ENCODE measurements at places on chromosomes 16 and 17.
A peak's percentile ranks its signal among the peaks of the same experiment; 100 is the strongest.

- DNase-seq: no peak
Observed at GRCh38 chr17:68532826-68533225, 20.6 kb downstream of the PRKAR1A start.

DNA sequence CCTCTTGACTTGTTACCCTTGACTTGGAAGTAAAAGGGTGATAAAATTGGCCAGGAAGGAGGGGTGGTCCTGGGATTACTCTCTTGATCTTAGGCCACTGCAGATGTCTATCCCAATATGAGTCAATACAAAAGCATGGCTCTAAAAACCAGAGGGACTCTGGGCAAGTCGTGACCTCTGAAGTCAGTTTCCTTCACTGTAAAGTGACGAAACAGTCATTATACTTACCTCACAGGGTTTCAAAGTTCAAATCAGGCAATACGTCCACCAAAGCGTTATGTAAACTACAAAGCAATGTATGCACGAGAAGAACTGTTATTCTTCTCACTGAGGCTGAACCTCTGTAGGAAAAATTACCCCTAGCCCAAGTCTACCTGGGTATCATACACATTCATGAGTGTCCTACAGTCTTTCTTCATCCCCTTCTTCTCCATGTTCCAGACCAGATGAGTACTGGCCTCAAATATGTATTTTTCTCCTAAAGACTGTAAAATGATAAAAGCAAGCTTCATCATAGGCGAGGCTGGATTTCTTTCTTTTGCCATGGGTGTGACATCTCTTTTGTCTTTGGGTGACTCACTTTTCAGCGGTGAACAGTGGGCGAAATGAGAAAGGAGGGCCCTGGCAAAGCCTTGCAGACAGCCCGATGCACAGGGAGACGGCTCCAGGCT, 34.5 kb upstream of the CLEC18B start:
- DNase-seq: no peak

DNA sequence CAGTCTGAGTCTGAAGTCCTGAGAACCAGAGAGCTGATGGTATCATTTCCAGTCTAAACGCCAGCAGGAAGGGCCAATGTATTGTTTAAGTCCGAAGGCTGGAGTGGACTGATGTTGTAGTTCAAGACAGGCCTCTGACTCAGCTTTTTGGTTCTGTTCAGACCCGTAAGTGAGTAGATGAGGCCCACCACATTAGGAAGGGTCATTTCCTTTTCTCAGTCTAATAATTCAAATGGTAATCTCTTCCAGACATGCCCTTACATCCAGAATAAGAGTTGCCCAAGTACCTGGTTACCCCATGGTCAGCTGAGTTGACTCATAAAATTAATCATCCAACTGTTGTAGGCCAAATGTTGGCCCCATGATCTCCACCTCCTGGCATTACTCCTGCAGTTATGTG, 442.6 kb upstream of the HSBP1 start:
- DNase-seq: no peak

GRCh38 chr17:9672266-9672665, 26.9 kb downstream of the USP43 start:
- no peak for DNase-seq

GRCh38 chr16:10895053-10895946, 18.3 kb downstream of the CIITA start:
- peak; percentile 61 for DNase-seq

- no peak for DNase-seq
Observed at GRCh38 chr17:43719578-43719977, 39.0 kb downstream of the SOST start.

DNA sequence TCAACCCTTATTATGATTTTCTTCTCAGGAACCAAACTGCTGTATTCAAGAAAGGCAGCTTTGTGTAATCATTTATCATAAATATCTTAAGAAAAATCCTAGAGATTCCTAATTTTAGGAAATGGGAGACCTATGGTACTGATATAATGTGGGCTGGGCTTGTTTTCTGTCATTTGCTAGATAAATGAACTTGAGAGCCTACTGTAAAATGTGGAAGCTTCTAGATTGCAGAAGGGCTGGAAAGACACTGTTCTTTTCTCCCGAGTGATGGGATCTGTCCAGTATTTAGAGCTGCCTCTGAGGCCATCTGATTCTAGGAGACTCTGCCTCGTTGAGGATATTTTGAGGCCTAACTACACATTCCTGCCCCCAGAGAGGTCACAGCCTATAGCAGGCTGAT, 19.9 kb upstream of the STH start:
- DNase-seq: no peak

DNA sequence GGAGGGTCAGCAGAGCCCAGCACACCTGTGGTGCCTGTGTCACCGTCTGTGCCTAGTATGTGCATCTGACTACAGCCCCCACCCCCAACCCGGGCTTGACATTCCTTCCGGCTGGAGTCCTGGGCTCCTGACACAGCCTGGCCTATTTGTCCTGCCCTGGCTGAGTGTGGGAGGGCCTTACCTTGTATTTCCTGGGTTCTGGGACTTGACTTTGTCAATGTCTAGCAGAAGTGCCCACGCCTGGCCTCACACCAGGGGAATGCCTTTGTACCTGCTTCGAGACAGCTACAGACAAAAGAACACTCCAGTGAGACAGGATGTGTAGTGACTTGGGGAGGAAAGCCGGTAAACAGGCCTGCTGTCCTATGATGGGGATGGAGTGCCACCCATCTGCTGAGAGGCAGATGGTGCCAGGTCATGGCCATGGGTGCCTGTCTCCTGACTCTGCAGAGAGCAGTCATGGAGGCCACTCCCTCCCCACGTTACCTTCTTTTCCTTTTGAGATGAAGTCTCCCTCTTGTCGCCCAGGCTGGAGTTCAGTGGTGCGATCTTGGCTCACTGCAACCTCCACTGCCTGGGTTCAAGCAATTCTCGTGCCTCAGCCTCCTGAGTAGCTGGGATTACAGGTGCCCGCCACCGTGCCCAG, 42.8 kb downstream of the TNFRSF13B start:
- DNase-seq: no peak

DNA sequence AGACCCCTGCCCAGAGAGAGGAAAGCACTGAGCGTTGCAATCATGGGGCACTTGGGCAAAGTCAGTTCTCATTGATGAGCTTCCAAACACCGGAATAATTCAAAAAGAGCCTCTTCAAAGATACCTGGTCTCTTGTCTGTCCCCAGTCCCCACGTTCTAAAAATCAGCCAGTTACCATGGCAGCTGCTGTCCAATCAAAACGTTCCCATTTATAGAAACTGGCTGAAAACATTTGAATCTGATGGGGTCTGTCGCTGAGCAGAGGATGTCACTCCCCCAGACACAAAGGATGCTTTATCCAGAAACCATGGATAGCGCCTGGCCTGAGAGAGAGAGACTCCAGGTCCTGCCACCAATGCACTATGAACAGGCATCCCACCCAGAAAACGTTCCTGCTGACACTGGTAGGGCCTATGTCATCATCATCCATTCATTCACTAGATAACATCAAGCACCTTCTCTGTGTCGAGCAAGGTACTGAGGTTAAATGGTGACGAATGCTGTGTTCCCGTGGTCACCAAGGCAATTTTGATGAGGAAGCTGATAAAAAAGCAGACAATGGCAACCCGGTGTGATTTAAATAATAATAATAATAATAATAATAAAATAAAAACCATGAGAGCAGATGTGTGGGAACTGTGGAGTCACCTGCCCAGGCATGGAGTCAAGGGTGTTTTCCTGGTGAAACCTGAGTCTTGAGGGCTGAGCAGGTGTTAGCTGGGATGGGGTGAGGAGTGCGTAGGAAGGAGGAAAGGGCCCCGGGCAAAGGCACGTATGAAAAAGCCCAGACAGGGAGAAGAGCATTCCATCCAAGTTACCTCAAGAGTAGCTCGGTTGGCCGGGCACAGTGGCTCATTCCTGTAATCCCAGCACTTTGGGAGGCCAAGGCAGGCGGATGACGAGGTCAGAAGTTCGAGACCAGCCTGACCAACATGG, 19.0 kb upstream of the CALB2 start:
- DNase-seq: no peak

GRCh38 chr16:2776500-2777139, 460 bp downstream of the ELOB start:
- peak; percentile 52 for DNase-seq

DNA sequence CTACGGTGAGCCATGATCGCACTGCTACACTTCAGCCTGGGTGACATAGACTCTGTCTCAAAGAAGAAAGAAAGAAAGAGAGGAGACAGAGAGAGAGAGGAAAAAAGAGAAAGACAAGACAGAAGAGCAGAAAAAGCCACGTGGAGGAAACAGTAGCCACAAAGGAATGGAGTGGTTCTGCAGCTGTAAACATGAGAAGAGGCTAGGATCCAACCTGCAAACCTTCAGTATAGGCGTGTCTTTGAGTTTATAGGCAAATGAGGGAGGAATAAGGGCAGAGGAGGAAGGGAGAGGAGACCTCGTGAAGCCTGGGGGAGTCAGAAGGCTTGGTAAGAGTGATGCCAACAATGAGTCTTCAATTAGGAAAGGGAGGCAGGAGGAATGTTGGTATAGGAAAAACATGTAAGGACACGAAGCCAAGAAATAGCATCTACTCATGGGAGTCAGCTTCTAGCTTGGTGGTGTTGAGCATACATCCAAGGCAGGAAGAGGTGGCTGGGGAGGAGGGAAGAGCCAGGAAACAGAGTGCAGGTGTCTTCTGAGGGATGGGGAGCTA, 3.9 kb downstream of the MED9 start:
- DNase-seq: no peak

DNA sequence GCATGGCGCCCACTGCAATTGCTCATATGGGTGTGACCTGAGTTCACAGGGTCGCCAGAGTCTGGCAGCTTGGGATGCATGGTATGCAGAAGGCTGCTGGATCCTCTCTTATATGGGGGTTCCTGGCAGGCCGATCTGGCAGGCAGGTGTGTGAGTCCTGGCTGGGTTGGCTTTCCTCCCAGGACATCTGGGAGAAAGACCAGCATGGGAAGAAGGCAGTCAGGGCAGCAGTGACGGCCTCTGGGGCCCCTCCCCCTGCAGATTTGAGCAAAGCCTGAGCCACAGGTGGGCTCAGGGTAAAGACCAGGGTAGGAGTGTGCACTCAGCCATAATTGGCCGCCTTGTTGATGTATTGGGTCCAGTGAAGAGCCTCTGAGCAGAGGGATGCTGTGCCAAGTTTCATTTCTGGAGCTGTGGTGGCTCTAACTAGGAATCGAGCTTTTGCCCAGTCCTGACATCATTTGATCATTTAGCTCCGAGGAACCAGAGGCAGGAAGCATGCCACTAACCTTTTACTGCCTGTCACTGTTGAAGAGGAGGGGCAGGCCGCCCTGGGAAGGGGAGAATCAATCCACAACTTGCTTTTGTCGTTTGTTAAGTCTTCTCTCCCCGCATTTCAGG, 174.3 kb downstream of the CCDC182 start:
- no peak for DNase-seq

DNA sequence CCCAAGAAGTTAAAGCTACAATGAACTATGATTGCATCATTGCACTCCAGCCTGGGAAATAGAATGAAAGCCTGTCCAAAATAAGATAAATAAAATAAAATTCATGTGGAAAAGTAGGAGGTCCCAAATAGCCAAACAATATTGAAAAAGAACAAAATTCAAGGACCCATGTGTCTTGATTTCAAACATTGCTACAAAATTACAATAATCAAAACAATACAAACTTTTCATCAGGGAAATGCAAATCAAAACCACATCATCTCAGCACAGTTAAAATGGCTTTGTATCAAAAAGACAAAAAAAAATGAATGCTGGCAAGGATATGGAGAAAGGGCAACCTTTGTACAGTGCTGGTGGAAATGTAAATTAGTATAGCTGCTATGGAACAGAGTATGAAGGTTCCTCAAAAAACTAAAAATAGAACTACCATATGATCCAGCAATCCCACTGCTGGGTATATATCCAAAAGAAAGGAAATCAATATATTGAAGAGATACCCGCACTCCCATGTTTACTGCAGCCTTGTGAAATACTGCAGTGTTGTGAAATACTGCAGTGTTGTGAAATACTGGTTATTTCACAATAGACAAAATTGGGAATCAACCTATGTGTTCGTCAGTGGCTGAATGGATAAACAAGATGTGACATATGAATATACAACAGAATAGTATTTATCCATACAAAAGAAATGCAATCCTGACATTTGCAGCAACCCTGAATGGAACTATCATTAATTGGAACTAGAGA, 24.5 kb upstream of the ZNF287 start:
- DNase-seq: no peak

DNA sequence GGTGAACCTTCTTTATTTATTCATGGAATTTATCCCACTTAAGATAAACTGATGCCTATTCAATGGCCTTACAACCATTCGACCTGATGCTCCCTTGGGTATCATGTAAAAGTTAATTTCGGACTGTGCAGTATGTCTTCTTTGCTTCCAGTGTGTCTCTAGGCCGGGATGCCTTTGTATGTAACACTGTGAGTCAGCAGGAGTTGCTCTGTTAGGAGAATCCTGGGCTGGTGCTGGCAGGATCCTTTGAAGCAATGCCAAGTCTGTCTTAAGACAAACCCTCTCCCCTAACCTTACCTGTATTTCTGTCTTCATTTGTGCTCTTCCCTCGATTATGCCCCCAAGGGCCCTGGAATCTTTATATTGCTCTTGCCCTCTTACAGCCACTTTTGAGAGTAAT, 37.9 kb upstream of the ABCA8 start:
- DNase-seq: no peak

DNA sequence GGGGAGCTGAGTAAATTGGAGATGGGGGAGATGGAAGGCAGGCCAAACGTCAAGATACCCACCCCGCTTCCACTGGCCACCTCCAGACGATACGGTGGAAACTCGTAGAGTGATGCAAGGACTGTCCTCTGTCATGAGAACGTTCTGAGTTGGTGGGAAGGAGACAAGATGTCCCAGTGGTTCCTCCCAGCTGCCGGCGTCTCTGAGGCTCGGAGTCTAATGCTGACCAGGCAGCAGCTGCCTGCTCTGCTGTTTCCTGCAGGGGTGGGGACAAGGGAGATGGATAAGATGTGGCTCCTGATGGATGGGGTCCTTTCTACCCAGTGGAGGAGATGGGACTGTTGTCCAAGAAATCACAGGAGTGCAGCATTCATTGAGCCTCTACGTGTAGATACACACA, 28.2 kb upstream of the C1QL1 start:
- DNase-seq: no peak

GRCh38 chr17:81527591-81528383, at the start of gene FSCN2:
TSS of gene FSCN2 (plus strand) at chr17:81528377. CDS start at chr17:81528532, 155 bp downstream.
- no peak for DNase-seq

- no peak for DNase-seq
Observed at GRCh38 chr16:47475786-47476185, 14.7 kb downstream of the PHKB start.

GRCh38 chr16:88315543-88316105, 67.1 kb upstream of the ZNF469 start:
- DNase-seq: no peak

- no peak for DNase-seq
Observed at GRCh38 chr17:8862213-8863056, 5.0 kb downstream of the PIK3R6 start.

- DNase-seq: no peak
Observed at GRCh38 chr17:12659500-12659899, 6.2 kb upstream of the MYOCD start.

- no peak for DNase-seq
Observed at GRCh38 chr17:52048137-52048898, 110.2 kb downstream of the CA10 start.

- DNase-seq: peak; percentile 45
Observed at GRCh38 chr17:35372846-35373533, 431 bp downstream of the SLFN11 start.

- DNase-seq: no peak
Observed at GRCh38 chr16:83305092-83305491, 502.7 kb upstream of the HSBP1 start.

- no peak for DNase-seq
Observed at GRCh38 chr17:54426296-54426886, 474.3 kb upstream of the TOM1L1 start.

- DNase-seq: no peak
Observed at GRCh38 chr17:81314398-81315081, 19.4 kb upstream of the SLC38A10 start.

GRCh38 chr17:21174186-21174585, 39.8 kb downstream of the TMEM11 start:
- DNase-seq: no peak
